ENCODE measurements at places on chromosomes 2 and 18.

- DNase-seq = no peak
Measured at GRCh38 chr2:241767464-241768250, 9.0 kb upstream of the GAL3ST2 start.

DNA sequence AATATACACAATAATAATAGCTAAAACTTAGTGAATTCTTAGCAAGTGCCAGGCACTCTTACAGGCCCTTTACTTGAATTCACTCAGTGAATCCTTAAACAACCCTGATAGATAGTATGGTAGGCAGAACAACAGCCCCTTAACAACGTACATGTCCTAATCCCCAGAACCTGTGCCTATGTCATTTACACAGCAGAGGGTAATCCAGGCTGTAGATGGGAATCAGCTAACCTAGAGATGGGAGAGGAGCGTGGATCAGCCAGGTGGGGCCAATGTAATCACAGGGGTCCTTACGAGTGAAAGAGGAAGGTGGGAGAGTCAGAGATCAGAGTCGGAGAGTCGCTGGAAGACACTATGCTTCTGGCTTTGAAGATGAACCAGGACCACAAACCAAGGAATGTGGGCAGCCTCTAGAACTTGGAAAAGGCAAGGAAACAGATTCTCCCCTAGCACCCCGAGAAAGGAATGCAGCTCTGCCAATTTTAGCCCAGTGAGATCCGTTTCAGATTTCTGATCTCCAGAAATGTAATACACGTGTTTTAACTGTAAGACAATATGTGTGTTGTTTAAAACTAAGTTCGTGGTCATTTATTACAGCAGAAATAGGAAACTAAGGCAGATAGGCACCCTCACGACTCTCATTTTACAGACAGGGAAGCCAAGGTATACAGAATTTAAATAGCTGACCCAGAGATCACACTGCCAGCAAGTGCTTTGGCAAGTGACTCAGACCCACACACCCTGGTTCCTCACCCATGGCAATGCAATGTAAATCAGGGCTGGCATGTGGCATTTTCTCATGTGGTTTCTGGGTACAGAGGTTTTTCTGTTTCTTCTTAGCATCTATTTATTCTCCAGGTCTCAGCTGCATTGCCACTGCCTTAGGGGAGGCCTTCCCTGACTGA is 68.9 kb downstream of the DOCK10 start:
- DNase-seq = no peak

DNA sequence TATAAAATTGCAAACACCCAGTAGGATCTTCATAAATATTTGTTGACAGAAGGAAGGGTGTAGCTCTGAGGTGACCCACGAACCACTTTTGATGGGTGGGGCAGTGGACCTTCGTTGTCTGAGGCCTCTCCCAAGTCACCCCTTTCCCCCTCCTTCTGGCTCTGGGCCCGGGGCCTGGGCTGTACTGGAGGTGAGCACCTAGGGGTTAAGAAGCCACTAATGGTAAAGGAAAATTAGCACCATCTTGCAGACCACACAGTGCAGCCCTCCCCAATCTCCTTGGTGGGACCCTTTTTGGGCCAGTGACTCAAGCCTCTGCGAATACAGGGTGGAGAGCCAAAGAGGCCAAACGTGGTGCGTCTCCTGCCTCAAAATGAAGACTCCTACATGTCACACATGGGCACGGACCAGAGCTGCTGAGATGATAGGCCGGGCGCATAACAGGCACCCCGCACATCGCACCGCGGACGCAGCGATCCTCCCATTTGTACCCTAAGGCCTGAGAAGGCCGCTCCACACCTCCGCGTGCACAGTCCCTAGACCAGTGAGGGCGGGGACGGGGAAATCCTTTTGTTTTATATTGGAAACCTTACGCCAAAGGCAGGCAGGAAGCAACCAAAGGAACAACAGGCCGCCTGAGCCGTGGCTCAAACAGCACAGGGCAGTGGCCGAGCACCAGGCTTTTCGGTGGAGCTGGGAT is 31.9 kb upstream of the ATP6V1B1 start:
- no peak for DNase-seq

GRCh38 chr2:237507512-237507911 is 20.5 kb downstream of the MLPH start:
- DNase-seq = no peak

GRCh38 chr18:44035554-44035953 is 645.1 kb upstream of the SETBP1 start:
- DNase-seq = no peak

- peak; percentile 21 for DNase-seq
Measured at GRCh38 chr2:239378918-239379640, 21.7 kb downstream of the HDAC4 start.

GRCh38 chr2:158094487-158095092 is 7.1 kb upstream of the UPP2 start:
- no peak for DNase-seq

DNA sequence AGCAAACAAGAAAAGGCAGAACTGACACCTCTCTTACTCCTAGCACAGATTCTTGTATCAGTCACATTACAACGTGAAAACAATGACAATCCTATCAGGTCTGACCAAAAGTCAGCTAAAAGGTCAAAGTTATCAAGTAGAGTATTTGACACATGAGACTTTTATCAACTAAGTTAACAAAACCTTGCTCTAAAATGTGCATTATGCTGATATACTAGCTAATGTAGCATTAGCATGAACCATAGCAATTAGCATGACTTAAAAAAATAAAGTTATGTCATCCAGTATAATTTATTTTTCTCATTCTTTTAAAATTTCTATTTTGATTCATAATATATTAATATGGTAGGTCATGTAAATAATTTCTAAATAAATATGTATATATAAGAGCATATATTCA is 41.4 kb upstream of the TTC32 start:
- DNase-seq = no peak

DNA sequence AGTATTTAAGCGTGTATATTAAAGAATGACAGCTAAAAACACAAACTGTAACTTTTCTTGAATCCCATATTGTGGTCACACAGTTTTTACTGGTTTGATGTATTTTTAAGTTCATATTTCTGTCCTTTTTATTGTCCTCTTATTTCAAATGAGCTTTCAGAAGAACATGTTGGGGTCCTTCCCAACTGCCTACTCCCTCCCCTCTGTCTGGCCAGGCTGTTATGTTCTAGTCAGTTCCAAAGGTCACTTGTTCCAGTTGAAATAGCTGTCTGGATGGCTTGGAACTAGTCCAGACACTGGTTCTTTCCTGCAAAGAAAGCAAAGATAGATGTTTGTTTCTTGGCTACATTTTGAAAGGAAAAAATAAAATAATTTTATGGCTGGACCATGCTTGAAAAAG is 306.9 kb downstream of the GULP1 start:
- DNase-seq = no peak

Measured in left cardiac atrium (tissue), 4 donors.